ENCODE measurements at places on chromosomes 1 and 21. TPM values are rescaled to one million over a fixed set of nuclear protein-coding genes. Genes with fewer than 3 reads are reported as not detected.

DNA sequence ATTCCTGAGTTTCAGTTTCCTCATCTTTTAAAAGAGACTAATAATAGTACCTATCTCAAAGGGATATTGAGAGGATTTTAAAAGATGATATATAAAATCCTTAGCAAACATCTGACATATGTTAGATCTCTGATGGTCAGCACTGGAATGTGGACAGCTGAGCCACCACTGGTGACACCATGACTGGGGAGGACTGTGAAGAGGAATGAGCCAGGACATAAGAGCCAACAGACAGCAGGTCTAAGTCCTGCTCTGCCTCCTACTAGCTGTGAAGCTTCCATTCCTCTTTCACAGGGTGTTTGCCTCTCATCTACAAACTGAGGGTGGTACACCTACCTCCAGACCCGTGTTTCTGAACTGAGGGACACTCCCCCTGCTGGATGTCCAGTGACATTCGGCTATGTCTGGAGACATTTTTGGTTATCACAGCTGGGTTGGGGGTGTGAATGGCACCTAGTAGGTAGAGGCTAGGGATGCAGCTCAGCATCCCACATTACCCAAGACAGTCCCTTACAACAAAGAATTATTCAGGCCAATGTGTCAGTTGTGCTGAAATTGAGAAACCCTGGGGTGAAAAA is 109.1 kb upstream of the OLIG2 start:
- no peaks in the 10 kb centered on the region for H3K36me3 ChIP-seq
- H3K27ac ChIP-seq = no peak overlapping the region
- H3K27me3 ChIP-seq = peaks cover 8% of the 10 kb centered on the region
- no peaks in the 10 kb centered on the region for H3K4me1 ChIP-seq

- H3K4me3 ChIP-seq = no peak overlapping the region
- H3K27me3 ChIP-seq = peaks cover 18% of the 10 kb centered on the region
- no peak for DNase-seq
- H3K36me3 ChIP-seq = no peaks in the 10 kb centered on the region
- no peak overlapping the region for H3K27ac ChIP-seq
These were observed 107.9 kb downstream of the SUSD4 start for GRCh38 chr1:223256034-223256433.

GRCh38 chr1:9164532-9164900 is 35.6 kb upstream of the GPR157 start:
- peaks cover 10% of the 10 kb centered on the region for H3K36me3 ChIP-seq
- no peak overlapping the region for H3K4me3 ChIP-seq
- H3K27ac ChIP-seq = peak overlapping the region; percentile 13

- DNase-seq = peak; percentile 36
- H3K27me3 ChIP-seq = peaks cover 67% of the 10 kb centered on the region
- H3K4me1 ChIP-seq = peaks cover 2% of the 10 kb centered on the region
- H3K4me3 ChIP-seq = no peak overlapping the region
These were observed 7.3 kb upstream of the CACNA1S start for GRCh38 chr1:201119206-201120197.

DNA sequence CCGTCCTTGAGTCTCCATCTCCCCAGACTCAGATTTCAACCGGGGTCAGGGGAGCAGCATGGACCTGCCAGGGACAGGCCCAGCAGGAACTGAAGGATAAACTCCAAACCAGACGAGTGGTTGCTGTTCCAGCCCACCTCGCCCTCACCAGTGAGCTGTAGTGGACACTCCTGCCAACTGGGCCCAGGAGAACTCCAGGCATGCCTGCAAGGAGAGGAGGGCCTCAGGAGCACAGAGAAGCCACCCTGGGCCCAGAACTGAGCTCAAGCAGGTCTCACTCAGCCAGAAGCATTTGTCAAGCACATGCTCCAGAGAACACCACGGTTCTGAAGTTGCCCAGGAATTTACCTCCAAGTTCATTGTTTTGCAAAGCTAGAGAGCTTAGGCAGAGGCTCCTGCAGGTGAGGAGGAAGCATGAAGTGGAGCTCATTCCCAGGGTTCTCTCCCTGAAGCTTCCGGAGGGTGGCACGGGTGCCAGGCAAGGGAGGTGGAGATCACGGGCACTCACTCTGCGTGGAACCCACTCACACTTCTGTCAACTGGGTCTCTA is 61.0 kb downstream of the MATN1 start:
- no peak for DNase-seq
- H3K4me3 ChIP-seq = no peak overlapping the region
- H3K4me1 ChIP-seq = no peaks in the 10 kb centered on the region
- H3K27me3 ChIP-seq = peaks cover 24% of the 10 kb centered on the region

DNA sequence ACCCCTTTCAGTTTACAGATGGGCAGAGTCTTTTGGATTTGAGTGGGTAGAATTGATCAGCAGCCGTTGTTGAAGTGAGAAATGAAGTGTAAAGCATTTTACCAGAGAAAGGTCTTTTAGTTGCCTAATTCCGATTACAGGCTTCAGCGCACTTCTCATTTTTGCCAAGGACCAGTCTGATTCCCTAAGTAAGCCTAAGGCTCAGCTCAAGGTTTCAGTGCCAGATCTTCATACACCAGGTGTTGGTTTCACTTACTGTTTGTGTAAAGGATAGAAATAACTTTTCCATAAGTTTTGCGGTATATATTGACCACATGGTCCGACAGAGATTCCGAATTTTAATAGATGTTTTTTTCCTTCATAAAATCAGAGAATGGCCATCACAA is 83.9 kb upstream of the BMP8A start:
- no peaks in the 10 kb centered on the region for H3K27me3 ChIP-seq
- no peak overlapping the region for H3K4me3 ChIP-seq
- peaks cover 3% of the 10 kb centered on the region for H3K36me3 ChIP-seq
- H3K4me1 ChIP-seq = peaks cover 29% of the 10 kb centered on the region

Gene FCRL4
- total RNA-seq = not detected

Gene CDC7
- 6.9 TPM for total RNA-seq
